ENCODE measurements at places on chromosomes 1 and 21.

DNA sequence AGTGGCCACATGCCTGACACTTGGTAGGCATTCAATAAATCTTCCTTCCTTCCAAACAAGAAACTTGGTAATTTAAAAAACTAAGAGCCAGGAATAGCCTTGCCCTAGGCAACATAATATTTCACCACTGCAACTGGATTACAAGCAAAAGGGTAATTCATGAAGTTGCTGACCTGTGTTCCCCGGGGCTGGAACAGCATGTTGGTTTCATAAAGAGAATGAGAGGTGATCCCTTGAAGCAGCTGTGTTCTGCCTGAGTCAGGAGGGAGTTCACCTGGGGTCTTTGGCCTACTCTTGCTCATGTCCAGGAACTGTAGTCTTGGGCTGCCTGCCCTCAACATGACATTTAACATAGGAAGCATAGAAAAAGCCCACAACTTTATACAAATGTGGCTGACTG is 329.0 kb upstream of the DAB1 start:
- no peak for DNase-seq

DNA sequence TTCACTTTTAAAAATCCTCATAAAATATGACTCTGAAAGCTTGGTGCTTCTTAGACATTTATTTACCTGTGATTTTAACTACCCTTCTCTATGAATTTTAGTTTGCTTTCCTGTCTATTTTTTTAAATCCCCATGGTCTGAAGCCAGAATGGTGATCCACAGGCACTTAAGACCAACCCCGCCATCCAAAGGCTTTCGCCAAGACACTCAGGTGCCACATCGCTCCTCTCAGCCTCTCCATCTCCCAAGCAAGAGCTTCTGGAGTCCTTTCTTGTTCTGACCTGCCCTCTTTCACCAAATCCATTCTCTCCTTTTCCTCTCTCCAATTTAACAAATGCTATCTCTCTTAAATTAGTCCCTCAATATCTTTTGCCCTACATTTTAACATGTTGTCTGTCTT is 464.6 kb downstream of the PCP4 start:
- DNase-seq = no peak

DNA sequence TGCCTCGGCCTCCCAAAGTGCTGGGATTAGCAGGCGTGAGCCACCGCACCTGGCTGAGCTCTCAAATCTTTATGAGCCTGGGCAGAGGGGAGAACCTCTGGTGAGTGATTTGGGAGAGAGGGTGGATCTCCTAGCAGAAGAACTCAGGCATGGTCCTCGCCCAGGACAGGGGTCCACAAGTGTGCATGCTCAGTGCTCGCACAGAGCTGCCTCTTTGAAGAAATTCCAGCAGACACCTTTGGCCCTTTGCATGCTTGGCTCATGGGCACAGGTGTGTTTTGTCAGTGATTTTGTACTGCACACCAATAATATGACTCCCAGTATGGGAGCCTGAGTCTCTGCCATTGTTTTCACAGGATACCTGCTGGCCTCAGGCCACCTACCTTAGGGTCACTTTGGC is 11.8 kb upstream of the PRAMEF12 start:
- no peak for DNase-seq

DNA sequence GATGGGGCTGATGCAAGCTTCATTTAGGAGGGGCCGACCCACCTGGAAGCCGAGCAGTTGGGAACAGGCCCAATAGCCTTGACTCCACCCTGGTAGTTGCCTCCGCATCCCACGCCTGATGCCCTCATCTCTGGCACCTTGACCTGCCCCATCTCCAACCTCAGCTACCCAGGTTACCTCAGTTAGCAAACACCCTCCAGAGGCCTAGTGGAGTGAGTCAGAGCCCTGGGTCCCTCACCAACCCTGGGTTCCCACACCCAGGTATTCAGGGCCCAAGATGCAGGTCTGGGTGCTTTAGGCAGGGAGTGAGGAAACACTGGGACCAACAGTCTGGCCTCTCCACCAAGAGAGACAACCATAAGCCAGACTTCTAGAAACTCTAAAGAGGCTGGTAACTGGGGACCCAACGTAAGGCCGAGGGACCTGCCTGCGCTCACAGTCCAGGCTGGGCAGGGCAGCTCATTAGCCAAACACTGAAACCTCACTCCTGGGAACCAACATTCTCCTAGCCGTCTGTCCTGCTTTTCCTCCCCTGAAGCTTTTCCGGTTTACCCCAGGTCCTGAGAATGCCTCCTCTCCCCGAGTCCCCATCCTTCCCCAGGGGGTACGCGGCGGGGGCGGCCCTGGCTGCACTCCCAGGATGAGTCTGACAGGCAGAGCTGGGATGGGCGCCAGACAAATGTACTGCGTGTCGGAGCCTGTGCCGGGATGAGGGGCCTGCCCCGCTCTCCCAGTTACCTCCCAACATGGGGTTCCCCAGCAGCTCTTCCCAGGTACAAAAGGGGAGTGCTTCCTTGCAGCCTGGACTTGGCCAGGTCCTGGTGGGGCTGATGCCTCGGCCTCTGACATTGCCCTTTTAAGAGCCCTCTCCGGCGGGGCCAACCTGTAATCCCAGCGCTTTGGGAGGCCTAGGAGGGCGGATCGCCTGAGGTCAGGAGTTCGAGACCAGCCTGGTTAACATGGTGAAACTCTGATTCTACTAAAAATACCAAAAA is 8.9 kb upstream of the CELSR2 start:
- DNase-seq = peak; percentile 40

- DNase-seq = no peak
Observed at GRCh38 chr1:100449477-100449876, 88.5 kb upstream of the GPR88 start.

DNA sequence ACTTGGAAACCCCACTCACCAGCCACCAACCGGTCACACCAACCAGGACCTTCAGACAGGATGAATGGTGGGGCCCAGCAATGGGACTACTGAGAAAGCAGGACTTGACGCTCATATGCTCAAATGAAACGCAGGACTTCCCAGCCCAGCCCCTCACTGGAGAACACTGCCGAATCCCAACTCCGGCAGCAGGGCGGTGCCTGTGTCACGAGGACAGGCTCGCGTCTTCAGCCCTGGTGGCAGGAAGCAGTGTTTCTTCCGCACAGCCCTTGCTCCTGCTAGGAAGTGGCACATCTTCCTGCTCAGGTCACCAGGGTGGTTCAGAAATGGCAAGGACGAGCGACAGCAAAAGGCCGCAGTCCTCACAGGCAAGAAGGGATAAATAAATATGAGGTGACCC is 38.9 kb downstream of the CD58 start:
- DNase-seq = no peak

DNA sequence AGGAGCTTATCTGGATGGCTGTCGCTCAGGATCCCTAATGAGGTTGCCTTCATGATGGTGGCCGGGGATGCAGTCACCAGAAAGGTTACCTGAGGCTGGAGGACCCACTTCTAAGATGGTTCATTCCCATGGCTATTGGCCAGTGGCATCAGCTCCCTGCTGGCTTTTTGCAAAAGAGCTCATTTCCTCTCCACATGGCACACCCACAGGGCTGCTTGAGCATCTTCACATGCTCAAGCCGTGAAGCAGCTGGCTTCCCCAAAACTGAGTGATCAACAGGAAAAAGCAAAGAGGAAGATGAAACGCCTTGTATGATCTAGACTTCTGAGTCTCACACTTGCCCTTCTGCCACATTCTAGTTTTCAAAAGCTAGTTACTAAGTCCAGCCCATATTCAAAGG is 124.6 kb upstream of the CXADR start:
- DNase-seq = no peak

DNA sequence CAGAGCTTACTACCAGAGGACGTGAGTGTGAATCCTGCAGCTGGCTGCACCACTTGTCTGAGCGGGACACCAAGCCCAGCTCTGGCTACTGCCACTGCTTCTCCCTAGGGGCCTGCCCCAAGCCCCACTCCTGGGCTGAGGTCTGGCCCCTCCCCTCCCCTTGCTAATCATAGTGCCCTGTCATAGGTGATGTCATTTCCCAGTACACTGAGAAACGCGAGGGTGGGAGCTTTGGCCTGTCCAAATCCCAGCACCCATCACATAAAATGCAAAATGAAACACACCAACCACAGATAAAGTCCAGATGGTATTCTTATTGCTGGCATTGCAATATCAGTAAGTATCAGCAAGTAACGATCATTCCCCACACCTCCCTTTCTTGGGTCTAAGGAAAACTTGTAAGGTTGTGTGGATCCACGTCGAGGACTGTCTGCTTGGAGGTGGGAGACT is 77.7 kb downstream of the TOMM20 start:
- peak; percentile 75 for DNase-seq

DNA sequence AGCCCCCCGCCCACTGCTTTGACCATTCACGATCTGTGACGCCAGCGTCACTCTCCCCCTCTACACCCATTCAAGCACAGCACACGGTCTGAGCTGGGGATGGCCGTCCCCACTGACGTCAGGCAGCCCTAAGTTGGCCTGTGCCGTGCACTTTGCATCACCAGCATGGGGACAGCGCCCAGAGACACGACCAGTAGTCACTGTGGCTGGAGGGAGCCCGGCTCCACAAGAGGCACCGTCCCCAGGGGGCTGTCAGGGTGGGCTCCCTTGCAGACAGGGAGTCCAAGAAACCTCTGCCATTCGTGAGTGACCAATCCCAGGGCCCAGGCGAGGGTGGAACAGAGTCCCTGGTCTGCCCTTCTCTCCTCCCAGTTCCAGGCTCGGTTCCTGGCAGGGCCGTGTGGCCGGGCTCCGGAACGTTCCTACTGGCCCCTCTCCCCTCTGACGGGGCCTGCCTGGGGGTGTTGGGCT is 2.3 kb downstream of the KRTAP10-8 start:
- DNase-seq = no peak

- DNase-seq = no peak
Observed at GRCh38 chr1:76867342-76868130, at the start of gene ST6GALNAC5. TSS of gene ST6GALNAC5 (plus strand) at chr1:76867480.

DNA sequence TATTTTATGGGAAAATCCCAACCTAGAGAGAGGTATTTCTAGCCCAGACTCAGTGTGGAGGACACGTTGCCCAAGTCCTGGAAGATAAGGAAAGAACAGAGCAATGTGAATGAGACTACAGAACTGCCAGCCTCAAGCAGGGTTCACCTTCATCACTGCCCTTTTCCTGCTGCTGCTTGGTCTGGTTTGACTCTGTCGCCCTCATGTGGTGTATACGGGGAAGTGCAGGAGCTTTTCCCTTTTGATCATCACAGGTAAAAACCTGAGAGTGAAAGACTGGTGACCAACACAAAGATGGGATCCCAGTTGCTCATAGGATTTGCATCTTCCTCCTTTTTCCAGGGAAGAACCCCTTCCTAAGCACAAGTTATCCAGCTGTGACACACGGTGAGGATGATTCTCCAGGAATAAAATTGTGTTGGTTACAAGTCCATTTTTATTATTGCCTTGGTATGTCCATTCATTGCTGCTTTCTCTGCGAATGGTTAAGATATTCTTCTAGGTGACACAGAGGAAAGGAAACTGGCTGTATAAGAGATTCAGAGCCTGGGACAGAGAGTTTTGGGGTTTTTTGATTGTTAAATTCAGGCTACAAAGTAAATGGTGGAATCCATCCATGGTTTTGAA is 89.5 kb upstream of the CD53 start:
- peak; percentile 59 for DNase-seq

GRCh38 chr1:177880339-177880891 is 89.4 kb downstream of the SEC16B start:
- DNase-seq = no peak
